Activated T-cell treated with anti-CD3 and anti-CD28 coated beads, Interleukin-2, amount 50 U/mL, for 24 hours (primary cell): ENCODE measurements at places on chromosomes 1 and 21.

DNA sequence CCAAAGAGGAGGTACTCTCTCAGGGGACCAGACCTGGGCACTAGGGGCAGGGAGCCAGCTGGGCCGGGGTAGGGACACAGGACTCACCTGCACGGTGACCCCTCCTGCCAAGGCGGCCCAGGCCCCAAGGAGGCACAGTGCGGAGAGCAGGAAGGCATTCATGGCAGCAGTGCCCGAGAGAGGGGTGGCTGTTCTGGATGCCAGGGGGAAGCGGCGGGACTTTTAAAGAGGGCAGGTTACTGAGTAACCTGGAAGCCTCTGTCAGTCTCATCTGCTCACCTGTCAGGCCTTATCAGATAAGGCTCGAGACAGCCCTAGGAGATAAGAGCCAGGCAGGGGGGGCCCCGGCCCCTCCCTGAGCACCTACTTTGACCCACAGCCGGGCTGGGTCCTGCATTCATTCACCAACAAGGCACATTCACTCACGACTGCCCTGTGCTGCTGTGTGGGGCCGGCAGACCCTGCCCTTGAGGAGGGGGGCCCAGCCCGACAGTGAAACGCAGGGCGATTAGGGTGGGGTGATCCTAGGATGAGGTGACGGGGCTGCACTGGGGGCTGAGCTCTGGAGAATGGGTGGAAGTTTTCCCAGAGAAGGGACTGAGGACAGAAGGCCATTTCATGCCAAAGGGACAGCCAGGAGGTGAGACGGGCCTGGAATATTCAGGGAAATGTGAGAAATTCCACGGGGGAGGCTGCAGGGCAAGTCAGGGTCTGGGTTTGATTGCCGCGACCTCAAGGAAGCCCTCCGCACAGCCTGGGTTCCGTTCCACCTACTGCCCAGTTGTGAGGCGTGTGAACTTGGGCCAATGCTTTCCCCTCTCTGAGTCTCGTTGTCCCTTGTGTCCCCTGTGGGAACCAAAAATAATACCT lies at the start of gene GUCA2A:
Gene GUCA2A (minus strand): TSS at position 195 of the 870 bp plus-strand sequence. CDS start 33 bp downstream, at position 162.
- H3K4me3 ChIP-seq, result no peak within 1 kb of the TSS
- H3K36me3 ChIP-seq, result no peaks in the 10 kb centered on the region
- H3K27ac ChIP-seq, result no peak within 1 kb of the TSS
- no peaks in the 10 kb centered on the region for H3K4me1 ChIP-seq

- H3K36me3 ChIP-seq, result peaks cover 18% of the 10 kb centered on the region
- peaks cover 17% of the 10 kb centered on the region for H3K4me1 ChIP-seq
- H3K27ac ChIP-seq, result peak overlapping the region; percentile 13
- H3K27me3 ChIP-seq, result no peaks in the 10 kb centered on the region
- no peak for DNase-seq
Measured at GRCh38 chr1:228172591-228173527, 7.3 kb downstream of the IBA57 start.

GRCh38 chr1:181386951-181387350 lies 96.4 kb upstream of the CACNA1E start:
- peaks cover 11% of the 10 kb centered on the region for H3K4me1 ChIP-seq
- H3K27me3 ChIP-seq, result no peaks in the 10 kb centered on the region
- no peak overlapping the region for H3K4me3 ChIP-seq

DNA sequence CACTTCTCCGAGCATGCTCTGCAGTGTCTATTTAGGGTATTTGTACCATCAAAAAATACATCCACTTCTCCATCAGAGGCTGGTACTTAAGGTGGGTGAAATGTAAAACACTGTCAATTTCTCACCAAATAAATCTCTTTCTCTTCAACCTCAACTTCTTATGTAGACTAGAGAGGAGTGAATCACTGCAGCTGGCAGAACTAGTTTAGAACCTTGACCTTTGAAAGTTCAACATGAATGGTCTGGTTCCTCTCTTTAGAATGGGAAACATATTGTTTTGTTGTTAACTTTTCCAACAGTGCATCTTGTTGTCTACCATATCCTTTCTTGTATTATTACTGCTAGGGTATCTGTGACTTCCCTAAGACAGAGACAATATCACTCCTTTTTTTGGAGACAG lies 20.1 kb upstream of the SLC44A5 start:
- H3K4me1 ChIP-seq, result no peaks in the 10 kb centered on the region
- peaks cover 15% of the 10 kb centered on the region for H3K27me3 ChIP-seq
- no peak for DNase-seq
- no peaks in the 10 kb centered on the region for H3K36me3 ChIP-seq

DNA sequence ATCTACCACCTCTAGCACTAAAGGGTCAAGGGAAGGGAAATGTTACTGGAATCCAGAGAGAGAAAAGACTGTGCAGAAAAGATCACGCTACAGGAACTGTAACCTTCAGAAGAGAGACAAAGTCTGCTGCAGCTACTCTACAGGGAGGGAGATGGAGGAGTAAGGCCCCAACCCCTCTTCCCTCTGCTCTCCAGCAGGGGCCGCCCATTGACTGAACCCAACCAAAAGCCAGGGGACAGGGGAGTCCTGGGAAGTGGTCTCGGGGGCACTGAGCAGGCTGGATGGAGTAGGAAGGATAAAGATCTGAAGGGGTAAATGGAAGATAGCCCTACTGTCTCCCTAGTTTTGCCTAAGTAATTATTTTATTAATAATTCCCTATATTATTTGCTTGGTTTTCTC lies 72.8 kb upstream of the NR5A2 start:
- H3K4me3 ChIP-seq, result no peak overlapping the region
- peaks cover 43% of the 10 kb centered on the region for H3K27me3 ChIP-seq
- DNase-seq, result no peak
- H3K36me3 ChIP-seq, result no peaks in the 10 kb centered on the region

DNA sequence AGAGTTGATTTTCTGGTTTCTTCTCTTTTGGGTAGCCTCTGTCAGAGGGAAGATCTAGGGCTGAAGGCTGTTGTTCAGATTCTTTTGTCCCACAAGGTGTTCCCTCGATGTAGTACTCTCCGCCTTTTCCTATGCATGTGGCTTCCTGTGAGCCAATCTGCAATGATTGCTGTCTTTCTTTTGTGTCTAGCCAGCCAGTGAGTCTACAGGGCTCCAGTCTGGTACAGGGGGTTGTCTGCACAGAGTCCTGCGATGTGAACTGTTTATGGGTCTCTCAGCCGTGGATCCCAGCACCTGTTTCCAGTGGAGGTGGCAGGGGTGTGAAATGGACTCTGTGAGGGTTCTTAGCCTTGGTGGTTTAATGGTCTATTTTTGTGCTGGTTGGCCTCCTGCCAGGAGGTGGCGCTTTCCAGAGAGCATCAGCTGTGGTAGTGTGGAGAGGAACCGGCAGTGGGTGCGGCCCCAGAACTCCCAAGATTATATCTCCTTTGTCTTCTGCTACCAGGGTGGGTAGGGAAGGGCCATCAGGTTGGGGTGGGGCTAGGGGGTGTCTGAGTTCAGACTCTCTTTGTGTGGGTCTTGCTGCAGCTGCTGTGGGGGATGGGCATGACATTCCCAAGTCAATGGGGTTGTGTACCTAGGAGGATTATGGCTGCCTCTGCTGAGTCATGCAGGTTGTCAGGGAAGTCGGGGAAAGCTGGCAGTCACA lies 81.3 kb upstream of the C21orf91 start:
- no peak overlapping the region for H3K27ac ChIP-seq
- no peak for DNase-seq
- no peaks in the 10 kb centered on the region for H3K36me3 ChIP-seq
- H3K4me1 ChIP-seq, result peaks cover 21% of the 10 kb centered on the region
- H3K4me3 ChIP-seq, result no peak overlapping the region

GRCh38 chr1:21297975-21298374 lies 7.7 kb upstream of the ECE1 start:
- H3K27me3 ChIP-seq, result no peaks in the 10 kb centered on the region
- no peak overlapping the region for H3K4me3 ChIP-seq
- peak overlapping the region; percentile 99 for H3K27ac ChIP-seq

- DNase-seq, result no peak
- H3K36me3 ChIP-seq, result no peaks in the 10 kb centered on the region
Measured at GRCh38 chr1:72280711-72281110, 1.6 kb downstream of the NEGR1 start.

- H3K36me3 ChIP-seq, result no peaks in the 10 kb centered on the region
- no peak for DNase-seq
- no peak overlapping the region for H3K27ac ChIP-seq
- no peaks in the 10 kb centered on the region for H3K4me1 ChIP-seq
- H3K27me3 ChIP-seq, result peaks cover 7% of the 10 kb centered on the region
- H3K4me3 ChIP-seq, result no peak overlapping the region
Measured at GRCh38 chr1:207155028-207155427, 51.0 kb downstream of the C4BPA start.

GRCh38 chr1:160646711-160647328 lies at the start of gene SLAMF1:
Gene SLAMF1, minus strand, starts transcription at chr1:160647044. Its CDS starts 99 bp downstream, at chr1:160646945.
- H3K36me3 ChIP-seq, result peaks cover 83% of the 10 kb centered on the region
- peak within 1 kb of the TSS; percentile 99 for H3K27ac ChIP-seq
- peaks cover 67% of the 10 kb centered on the region for H3K4me1 ChIP-seq
- H3K4me3 ChIP-seq, result peak within 1 kb of the TSS; percentile 95
- no peaks in the 10 kb centered on the region for H3K27me3 ChIP-seq

DNA sequence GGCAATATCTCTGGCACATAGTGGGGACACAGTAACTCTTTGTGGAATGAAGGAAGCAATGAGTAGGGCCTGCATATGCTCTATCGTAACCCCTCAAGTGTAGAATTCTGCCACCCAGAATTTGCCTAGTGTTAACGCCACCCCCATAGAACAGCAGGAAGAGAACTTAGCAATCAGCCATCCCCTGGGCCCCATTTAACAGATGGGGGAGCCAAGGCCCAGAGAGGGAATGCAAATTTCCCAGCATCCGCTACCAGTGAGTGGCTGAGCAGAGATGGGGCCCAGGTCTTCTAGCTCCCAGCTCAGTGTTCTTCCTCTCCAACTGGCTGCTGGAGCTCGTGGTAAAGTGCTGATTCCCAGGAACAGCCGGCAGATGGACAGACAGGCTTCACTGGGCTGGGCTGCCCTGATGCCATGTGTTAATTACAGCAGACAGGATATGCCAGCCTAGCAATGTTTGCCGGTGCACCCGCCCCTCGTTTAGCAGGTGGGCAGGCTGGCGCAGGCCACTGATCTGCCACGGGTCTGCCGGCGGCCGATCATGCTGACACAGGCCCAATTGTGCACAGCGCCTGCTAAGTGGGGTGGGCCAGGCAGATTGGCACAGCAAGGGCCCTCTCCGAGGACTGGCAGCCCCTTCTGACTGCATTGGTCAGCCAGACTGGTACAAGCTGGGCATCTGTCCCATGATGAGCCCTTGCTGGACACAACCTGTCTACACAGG lies 171.9 kb downstream of the IGSF21 start:
- no peak for DNase-seq
- H3K36me3 ChIP-seq, result no peaks in the 10 kb centered on the region

GRCh38 chr1:227006226-227006796 lies 66.2 kb downstream of the COQ8A start:
- H3K4me1 ChIP-seq, result no peaks in the 10 kb centered on the region
- no peak overlapping the region for H3K27ac ChIP-seq
- no peak for DNase-seq
- H3K36me3 ChIP-seq, result no peaks in the 10 kb centered on the region
- no peak overlapping the region for H3K4me3 ChIP-seq
- H3K27me3 ChIP-seq, result no peaks in the 10 kb centered on the region

GRCh38 chr1:240349695-240350094 lies 258.0 kb downstream of the FMN2 start:
- H3K4me1 ChIP-seq, result no peaks in the 10 kb centered on the region
- H3K4me3 ChIP-seq, result no peak overlapping the region
- DNase-seq, result no peak

GRCh38 chr21:44834951-44835646 lies 17.2 kb upstream of the SUMO3 start:
- H3K4me3 ChIP-seq, result no peak overlapping the region
- no peak overlapping the region for H3K27ac ChIP-seq
- peaks cover 12% of the 10 kb centered on the region for H3K4me1 ChIP-seq

- no peak for DNase-seq
- H3K4me1 ChIP-seq, result peaks cover 38% of the 10 kb centered on the region
- no peak overlapping the region for H3K27ac ChIP-seq
- no peak overlapping the region for H3K4me3 ChIP-seq
- no peaks in the 10 kb centered on the region for H3K27me3 ChIP-seq
Measured at GRCh38 chr21:31128234-31128633, 90.0 kb upstream of the KRTAP19-8 start.

GRCh38 chr1:212205843-212206242 lies 79.4 kb upstream of the PPP2R5A start:
- no peak overlapping the region for H3K27ac ChIP-seq
- no peak overlapping the region for H3K4me3 ChIP-seq
- no peaks in the 10 kb centered on the region for H3K36me3 ChIP-seq

GRCh38 chr21:35730325-35730724 lies 330.0 kb downstream of the SETD4 start:
- no peak overlapping the region for H3K4me3 ChIP-seq
- H3K36me3 ChIP-seq, result no peaks in the 10 kb centered on the region
- H3K27ac ChIP-seq, result no peak overlapping the region
- DNase-seq, result no peak

DNA sequence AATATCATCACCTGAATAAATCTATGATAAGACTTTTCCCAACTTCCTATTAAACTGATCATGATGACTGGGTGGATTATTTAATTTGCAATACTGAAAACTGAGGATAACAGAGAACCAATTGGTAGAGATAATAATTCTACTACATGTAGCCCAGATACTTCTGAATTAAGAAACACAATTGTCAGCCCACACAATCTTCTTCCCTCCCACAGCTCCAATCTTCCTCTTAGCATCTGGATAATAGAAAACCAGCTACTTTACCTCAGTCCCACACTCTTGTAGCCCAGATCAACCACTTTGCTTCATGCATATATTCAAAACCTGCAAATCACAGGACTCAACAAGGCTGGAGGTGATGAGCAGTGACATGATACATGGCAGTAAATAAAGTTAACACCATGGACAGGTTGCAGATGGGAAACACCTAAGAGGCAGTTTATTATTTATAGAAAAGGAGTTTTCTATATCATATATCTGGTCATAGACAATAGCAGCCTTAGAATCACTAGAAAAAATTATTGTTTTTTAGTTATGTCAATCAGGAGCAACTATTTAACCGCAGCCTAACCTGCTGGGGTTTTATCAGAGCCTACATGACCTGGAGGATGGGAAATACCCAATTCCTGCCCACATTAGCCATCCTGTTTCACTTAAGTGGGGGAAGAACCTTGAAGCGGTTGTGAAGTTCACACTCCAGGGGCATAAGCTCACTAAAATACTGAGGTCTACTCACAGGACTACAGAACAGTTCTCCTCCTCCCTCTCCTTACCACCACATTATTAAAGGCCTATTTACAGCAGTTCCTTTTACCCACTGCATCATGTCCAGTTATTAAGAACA lies 16.7 kb downstream of the FRRS1 start:
- peaks cover 23% of the 10 kb centered on the region for H3K4me1 ChIP-seq
- no peaks in the 10 kb centered on the region for H3K27me3 ChIP-seq
- no peak overlapping the region for H3K27ac ChIP-seq

- DNase-seq, result peak; percentile 62
- H3K27ac ChIP-seq, result peak overlapping the region; percentile 91
- H3K4me1 ChIP-seq, result peaks cover 80% of the 10 kb centered on the region
Measured at GRCh38 chr1:156126043-156126629, 11.6 kb downstream of the LMNA start.

GRCh38 chr1:154213274-154213673 lies 7.1 kb upstream of the CFAP141 start:
- H3K27me3 ChIP-seq, result no peaks in the 10 kb centered on the region
- H3K4me1 ChIP-seq, result peaks cover 66% of the 10 kb centered on the region
- H3K36me3 ChIP-seq, result peaks cover 89% of the 10 kb centered on the region
- H3K4me3 ChIP-seq, result no peak overlapping the region
- DNase-seq, result no peak
- peak overlapping the region; percentile 95 for H3K27ac ChIP-seq

GRCh38 chr1:231950331-231951128 lies 323.9 kb downstream of the DISC1 start:
- H3K27ac ChIP-seq, result no peak overlapping the region
- DNase-seq, result no peak
- H3K36me3 ChIP-seq, result peaks cover 9% of the 10 kb centered on the region
- H3K27me3 ChIP-seq, result no peaks in the 10 kb centered on the region
- no peak overlapping the region for H3K4me3 ChIP-seq
- peaks cover 6% of the 10 kb centered on the region for H3K4me1 ChIP-seq
